Diencephalon (tissue), 1 donor: ENCODE measurements at places on chromosomes 12 and 14. TPM values are rescaled to one million over a fixed set of nuclear protein-coding genes. Genes with fewer than 3 reads are reported as not detected.

Gene CCDC196
- total RNA-seq, result not detected

Gene KTN1
- total RNA-seq, result 125 TPM

Gene CLEC2B
- total RNA-seq, result 2.1 TPM

Gene KIF5A
- total RNA-seq, result 114 TPM

Gene LTBR
- 4.4 TPM for total RNA-seq

Gene SIX6
- 0.69 TPM for total RNA-seq

Gene KRT73
- total RNA-seq, result not detected

Gene DAO
- total RNA-seq, result not detected

Gene NANOG
- total RNA-seq, result not detected

Gene ING4
- total RNA-seq, result 61.6 TPM

Gene ITGA7
- 14.5 TPM for total RNA-seq

Gene NOVA1
- total RNA-seq, result 110 TPM

Gene SLC7A8
- total RNA-seq, result 14.8 TPM

Gene LRIG3
- 9.0 TPM for total RNA-seq

Gene APOF
- total RNA-seq, result not detected

Gene A2M
- total RNA-seq, result 87.9 TPM

Gene KLRC1
- total RNA-seq, result not detected

Gene EXOC3L4
- 0.46 TPM for total RNA-seq

Gene CATSPERB
- total RNA-seq, result 3.5 TPM

Gene CSAD
- total RNA-seq, result 16.6 TPM

Gene REM2
- total RNA-seq, result 5.5 TPM

Gene DLK1
- total RNA-seq, result 1.4 TPM

Gene LUM
- total RNA-seq, result 11.8 TPM

Gene HSPB8
- 9.2 TPM for total RNA-seq

Gene GALNT9
- 28.6 TPM for total RNA-seq

Gene FOXN4
- 0.23 TPM for total RNA-seq

Gene CRACR2A
- total RNA-seq, result 0.92 TPM

Gene AJUBA
- 7.2 TPM for total RNA-seq
